ENCODE measurements at places on chromosomes 11 and 22. TPM values are rescaled to one million over a fixed set of nuclear protein-coding genes. Genes with fewer than 3 reads are reported as not detected.

The OR8D4 gene
- total RNA-seq: not detected

The DEUP1 gene
- not detected for total RNA-seq

The PGR gene
- 25.2 TPM for total RNA-seq

The OR51B5 gene
- 4.2 TPM for total RNA-seq

The BIRC3 gene
- 4.9 TPM for total RNA-seq

The NAALAD2 gene
- total RNA-seq: 0.42 TPM

The KRTAP5-8 gene
- total RNA-seq: 0.68 TPM

The DDI1 gene
- not detected for total RNA-seq

The TNNI2 gene
- total RNA-seq: not detected

The MS4A1 gene
- not detected for total RNA-seq

The ART1 gene
- not detected for total RNA-seq

The ARHGEF17 gene
- total RNA-seq: 244 TPM

The AMOTL1 gene
- total RNA-seq: 64.2 TPM

The ELFN2 gene
- total RNA-seq: not detected

The OR56A1 gene
- not detected for total RNA-seq

The GPR83 gene
- total RNA-seq: 0.27 TPM

The OR4D5 gene
- not detected for total RNA-seq

The MEI1 gene
- 3.8 TPM for total RNA-seq

The CLTCL1 gene
- 5.3 TPM for total RNA-seq

The CSTPP1 gene
- 27.6 TPM for total RNA-seq

The RASD2 gene
- 14.0 TPM for total RNA-seq

The PHOX2A gene
- total RNA-seq: not detected

The LMNTD2 gene
- 2.7 TPM for total RNA-seq

The HTR3A gene
- total RNA-seq: not detected

The FBXO7 gene
- 75.7 TPM for total RNA-seq

The MAPK8IP2 gene
- total RNA-seq: 0.41 TPM

The KCNJ11 gene
- 2.7 TPM for total RNA-seq

Measured in thoracic aorta (tissue), 2 donors.